ENCODE measurements at places on chromosomes 6 and 20.

- no peak for DNase-seq
Measured at GRCh38 chr6:148538261-148539190, 195.9 kb downstream of the SASH1 start.

DNA sequence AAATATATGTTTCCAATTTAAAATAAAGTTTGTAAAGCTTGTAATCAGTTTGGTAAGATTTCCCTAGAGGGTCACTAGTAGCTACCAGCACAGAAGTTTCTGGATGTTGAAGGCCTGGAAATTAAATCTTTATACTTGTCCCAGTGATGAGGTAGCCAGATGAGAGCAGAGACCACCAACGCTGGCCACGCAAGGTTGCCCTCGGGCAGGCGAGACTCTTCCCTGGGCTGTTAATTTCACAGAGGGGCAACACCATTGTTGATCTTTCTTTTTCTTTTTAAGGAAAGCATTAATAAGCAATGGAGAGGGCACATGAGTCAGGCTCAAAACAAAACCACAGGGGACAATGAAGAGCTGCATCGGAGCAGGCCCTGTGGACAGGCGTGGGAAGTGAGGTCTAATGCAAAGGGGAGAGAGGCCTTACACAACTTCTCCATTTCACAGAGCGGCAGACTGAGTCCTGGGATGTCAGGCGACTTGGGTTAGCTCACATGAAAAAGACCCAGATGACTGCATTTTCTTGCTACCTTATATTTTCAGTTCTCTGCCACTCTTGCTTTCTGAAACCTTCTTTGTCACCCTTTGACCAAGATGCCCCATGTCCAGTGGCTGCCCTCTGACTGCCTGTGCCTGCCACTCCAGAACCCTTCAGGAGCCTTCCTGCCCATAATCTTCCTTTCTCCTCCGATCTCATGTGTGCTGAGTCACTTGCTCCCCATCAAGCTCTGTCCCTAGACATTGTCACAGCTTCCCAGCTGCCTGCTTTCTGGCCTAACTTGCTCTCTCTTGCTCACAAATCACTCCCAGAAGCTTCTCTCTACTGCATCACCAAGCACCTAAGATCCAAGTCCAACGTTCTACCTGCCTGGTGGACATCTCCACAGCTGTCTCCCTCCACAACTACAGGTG is 107.7 kb upstream of the CDYL start:
- DNase-seq, result no peak

DNA sequence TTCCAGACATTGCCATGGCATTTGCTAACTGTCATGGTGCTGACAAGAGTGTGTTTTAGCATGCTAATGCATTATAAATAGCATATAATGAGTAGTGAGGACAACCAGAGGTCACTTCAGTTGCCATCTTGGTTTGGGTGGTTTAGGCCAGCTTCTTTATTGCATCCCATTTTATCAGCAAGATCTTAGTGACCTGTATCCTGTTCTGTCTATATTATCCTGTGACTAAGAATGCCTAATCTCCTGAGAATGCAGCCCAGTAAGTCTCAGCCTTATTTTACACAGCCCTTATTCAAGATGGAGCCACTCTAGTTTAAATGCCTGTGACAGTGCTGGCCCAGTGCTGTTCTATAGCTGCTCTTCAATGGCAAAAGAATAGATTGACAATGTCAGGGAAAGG is 781.0 kb upstream of the ADGRB3 start:
- DNase-seq, result no peak

DNA sequence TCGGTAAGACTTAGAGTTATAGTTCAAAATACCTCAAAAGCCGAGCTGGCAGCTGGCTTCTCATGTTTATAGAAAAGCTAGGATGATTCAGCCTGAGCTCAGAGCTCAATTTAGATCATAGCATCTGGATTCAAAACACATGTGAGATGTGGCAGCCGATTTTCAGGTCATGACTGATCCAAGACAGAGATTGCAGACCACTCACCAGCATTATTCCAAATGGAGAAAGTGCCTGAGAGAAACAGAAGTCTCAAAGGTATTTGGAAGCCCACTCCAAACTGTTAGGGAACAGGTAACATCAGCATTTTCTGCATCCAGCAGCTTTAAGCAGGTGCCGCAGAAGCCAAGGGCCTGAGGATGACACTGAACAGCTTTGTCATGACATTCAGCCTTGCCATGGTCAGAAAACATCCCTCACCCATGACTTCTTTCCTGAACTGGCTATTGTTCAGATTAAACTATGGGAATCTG is 102.2 kb downstream of the BACH2 start:
- no peak for DNase-seq

DNA sequence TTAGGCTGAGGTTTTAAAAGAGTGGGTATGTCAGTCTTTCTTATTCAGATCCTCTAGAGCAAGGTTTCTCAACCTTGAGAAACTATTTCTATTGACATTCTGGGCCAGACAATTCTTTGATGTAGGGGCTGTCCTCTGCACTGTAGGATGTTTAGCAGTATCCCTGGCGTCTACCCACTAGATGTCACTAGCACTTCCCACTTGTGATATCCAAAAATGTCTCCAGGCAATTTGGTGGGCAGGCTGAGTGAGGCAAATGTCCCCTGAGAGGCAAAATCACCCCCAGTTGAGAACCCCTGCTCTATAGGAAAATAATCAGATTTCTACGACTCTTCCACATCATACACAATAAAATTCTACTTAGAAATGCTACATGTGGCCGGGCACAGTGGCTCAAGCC is 7.7 kb upstream of the ZKSCAN8 start:
- no peak for DNase-seq

DNA sequence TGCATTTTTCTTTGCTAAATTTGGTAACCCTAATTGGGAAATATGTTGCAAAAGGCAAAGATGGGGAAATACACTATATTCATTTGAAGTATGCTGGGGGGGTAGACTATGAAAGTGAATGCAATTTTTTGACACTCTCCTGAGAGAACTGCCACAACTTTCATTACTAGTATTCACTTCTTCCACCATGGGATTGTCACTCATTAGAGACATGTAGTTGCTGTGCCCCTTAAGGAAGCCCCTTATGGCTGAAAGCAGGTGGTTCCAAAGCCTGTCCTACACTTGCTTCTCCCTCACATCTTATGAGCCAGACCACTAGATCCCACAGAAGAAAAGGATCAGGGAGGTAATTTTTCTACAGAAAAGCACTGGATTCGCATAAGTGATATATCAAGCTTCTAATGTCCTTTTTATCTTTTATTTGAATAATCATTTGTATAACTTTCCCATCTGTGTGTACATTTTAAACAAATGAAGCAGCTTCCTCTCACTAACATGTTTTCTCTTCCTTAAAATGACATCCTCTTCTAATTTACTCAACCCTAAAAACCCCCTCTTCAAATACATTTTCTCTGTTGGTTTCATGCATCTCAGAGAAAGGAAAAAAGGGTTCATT is 83.8 kb downstream of the GCLC start:
- DNase-seq, result no peak

DNA sequence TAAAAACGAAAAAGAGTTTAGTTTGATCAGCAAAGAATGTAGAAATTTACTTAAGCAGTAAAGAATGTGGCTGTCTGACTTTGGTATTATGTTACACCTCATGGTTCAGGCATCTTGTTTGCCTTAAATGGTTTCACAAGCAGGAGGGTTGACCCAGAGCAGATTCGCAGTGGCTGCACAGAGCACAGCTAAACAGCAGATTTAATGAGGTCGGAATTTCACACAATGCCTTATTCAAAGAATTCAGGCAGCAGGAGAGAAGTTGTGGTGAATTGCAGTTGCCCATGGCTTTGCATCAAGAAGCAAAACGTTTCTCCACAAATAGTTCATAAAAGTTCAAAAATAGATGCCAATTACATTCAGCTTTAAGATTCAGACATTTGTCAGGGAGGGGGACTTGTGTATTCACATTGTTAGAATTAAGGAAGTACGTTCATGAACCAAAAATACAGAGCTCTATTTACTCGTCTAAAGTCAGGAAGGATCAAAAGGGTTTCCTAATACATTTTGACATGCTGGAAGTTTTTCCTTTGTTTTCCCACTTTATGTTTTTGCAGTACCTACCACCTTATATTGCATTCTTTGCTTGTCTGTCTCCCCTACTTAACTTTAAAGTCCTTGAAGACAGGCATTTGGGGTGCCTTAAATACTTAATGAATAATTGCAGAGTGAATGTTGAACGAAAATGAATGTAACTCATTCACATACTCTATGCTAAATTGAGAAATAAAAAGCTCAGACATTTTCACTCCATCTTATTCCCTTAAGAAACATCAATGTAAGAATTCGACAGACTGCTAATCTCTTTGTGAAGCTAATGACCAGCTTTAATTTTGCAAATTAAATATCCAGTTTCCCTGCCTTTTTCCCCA is 1163.6 kb upstream of the CITED2 start:
- DNase-seq, result no peak

GRCh38 chr6:152698692-152699091 is 995 bp downstream of the MYCT1 start:
- DNase-seq, result no peak

- DNase-seq, result no peak
Measured at GRCh38 chr6:6412700-6413099, 92.2 kb upstream of the F13A1 start.

- no peak for DNase-seq
Measured at GRCh38 chr6:154267508-154268106, 89.0 kb downstream of the IPCEF1 start.

DNA sequence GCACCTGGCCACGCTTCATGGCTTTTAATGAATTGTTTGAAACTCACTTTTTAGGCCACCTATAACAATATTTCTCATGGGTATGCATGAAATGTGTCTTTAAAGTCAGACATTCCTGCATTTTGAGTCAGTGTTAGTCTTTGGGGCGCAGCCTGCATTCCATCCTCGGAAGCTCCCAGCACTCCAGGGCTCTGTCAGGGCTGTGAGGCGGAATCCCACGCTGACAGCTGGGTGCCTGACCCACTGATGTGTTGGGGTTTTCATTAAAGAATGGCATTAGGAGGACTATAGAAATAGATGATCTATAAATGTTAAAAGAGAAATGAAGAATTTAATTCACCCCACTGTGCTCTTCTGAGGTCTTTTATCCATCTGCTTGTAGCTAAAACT is 16.2 kb upstream of the CLDN20 start:
- no peak for DNase-seq

GRCh38 chr6:27281105-27281539 is 31.0 kb downstream of the POM121L2 start:
- no peak for DNase-seq

GRCh38 chr6:91097364-91097763 is 510.5 kb upstream of the MAP3K7 start:
- no peak for DNase-seq

DNA sequence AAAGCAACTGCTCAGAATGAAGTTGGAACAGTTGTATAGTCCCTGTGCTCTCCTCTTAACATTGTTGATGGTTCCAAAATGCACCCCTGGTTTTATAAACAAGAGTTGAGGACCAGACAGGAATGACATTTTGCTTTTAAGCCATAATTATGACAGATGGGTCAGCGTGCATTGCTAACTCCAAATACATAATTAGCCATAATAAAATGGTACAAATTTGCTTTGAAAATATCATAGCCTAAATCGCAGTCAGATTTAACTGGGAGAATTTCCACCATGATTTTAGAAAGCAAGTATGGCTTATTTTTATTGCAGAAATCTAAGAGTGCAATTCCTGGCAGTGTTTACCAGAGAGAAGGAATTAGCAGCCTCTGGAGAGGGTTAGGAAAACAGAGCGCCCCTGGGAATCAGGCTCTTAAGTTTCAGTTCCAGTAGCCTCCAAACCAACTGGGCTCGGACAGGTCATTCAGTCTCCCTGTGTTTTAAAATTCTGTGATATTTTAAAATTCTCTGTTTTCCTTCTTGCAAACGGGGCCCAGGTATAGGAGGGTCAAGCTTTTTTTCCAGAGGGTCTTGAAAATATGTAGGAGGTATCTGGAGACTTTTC is 302.3 kb downstream of the TBC1D7 start:
- DNase-seq, result no peak

- peak; percentile 28 for DNase-seq
Measured at GRCh38 chr6:105994591-105995390, 91.3 kb upstream of the PRDM1 start.

DNA sequence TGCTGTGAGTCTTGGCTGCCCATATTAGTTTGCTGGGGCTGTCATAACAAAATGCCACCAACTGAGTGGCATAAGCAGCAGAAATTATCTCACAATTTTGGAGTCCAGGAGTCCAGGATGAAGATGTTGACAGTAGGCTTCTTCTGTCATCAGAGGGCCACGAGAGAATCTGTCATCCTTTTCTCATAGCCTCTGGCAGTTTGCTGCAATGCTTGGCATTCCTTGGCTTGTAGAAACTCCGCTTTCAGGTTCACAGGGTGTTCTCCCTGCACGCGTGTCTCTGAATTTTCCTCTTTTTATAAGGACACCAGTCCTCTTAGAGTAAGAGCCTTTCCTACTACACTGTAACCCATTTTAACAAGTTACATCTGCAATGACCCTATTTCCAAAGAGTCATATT is 838.4 kb downstream of the TFAP2A start:
- DNase-seq, result no peak

- DNase-seq, result no peak
Measured at GRCh38 chr20:1885940-1886693, 9.1 kb upstream of the SIRPA start.

DNA sequence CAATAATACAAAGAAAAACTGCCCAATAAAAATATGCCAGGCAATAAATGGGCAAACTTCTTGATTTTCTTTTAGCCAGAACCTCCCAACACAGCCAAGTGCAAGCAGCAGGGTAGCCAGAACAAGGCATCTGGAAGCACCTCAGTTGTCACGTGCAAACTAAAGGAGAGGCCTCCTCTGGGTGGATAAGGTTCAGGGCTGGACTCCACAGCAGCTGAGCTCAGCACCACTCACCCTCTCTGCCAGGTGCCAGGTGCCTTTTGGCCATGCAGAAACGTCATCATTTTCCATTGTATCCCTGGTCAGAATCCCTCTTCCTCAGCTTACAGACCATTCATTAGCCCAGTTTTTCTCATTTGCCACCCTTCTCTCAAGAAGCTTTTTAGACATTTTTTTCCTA is 52.7 kb downstream of the SOD2 start:
- no peak for DNase-seq

DNA sequence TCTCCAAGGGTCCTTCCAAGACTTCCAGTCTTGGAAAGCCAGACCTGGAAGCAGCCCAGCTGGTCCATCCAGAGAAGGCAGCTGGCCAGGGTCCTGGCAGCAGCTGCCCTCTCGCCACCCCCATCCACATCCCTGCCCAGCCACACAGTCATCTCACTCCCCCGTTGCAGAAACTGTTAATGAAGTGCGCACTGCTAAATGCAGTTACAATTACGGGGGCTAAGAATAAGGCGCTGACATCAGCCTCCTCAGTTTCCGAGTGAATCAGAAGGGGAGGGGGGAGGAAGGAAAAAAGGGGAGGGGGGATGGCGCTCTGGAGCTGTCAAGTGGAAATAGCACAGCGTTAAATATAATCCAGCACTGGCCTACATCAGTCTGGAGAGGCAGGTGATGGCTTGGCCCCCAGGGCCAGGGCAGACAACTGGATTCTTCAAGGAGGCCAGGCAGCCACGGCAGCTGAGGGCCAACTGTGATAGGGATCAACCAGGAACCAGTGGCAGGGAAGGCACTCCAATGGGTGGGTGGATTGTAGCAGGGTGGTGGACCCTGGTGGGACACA is 6.9 kb downstream of the RIMS4 start:
- no peak for DNase-seq

All from T-cell (primary cell).